ENCODE measurements at places on chromosomes 1 and 21.

DNA sequence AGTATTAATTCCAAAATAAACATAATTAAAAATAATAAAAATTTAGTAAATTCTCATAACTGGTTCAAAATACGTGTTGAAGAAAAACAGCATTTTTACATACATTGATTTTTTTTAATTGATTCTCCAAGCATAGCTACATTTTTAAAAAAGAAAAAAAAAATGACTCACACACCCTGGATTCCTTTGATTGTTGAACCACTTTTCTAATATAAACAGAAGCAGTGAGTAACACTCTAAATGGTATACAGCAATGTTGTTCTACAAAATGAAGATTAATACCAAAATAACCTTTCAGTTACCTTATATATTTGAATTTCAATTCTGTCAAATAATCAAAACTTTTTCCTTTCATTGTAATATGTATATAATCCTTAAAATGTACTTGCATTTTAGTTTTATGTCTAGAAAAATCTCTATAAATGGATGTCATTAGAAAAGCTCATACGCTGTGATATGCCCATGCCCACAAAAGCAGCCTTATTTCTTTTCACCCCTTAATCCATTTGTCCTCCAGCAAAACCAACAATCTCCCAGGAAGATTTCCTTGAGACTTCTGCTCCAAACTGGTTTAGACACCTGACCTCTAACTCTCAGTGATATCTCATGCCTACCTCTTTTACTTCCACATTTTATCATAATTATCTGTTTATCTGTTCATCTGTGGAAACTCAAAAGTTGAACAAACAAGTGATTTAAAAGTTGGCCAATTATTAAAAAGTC, 246.4 kb upstream of the NR5A2 start:
- DNase-seq, result no peak

GRCh38 chr1:21264898-21265297, 25.4 kb downstream of the ECE1 start:
- DNase-seq, result no peak

DNA sequence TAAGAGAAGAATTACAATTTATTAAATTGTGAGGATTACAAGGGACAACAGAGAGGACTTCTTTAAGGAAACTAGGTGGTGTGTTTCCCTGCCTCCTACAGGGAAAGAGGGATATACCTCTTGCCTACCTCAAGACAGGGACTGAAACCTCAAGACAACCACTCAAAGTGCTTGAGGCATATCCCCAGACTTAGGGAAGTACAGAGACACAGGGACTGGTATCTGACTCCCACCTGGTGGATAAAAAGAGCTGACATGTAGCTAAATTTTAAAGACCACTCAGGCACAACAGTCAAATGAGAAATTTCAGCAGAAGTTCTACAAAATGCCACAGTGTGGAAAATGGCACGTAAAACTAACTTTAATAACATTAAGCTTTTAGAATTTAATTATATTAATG, 21.3 kb downstream of the DENND2C start:
- DNase-seq, result no peak

DNA sequence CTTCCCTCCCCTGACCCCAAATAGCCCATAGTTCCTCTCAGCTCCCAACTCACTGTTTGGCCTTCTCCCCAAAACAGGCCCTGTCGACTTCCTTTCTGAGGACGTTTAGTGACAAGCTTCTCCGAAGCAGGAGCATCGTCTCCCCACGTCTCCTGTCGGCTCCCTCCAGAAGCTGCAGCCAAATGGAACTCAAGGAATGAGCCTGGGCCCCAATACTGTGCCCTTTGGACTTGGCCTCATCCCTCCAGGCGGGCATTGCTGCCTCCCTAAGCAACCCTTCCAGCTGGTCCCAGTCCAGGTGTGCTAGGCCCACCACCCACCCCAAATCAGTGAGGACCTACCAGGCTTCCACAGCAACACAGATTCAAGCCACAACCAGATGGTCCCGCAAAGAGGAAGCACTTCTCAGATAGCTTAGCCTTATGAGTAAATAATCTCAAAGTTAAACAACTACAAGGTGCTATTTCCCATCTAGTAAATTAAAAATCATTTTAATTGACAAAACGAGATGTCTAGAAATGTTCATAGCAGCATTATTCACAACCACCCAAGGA, 33.0 kb downstream of the ACOT7 start:
- no peak for DNase-seq

DNA sequence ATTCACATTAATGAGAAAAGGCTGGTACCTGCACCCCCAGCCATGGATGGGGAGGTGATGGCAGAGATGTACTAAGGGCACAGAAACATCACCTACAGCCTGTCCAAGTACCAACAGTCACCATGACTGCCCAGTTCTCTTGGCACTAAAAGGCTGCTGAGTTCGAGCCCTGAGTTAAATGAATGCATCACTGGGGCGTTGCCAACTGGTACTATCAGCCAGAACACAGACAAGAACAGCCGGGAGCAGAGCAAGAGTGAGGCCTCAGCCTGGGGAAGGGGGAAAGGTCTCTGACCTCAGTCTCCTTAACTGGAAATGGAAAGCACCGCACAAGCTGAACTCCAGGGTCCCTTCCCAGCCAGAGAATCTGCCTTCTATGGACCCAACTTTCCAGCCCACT, 60.5 kb downstream of the GLIS1 start:
- no peak for DNase-seq

- DNase-seq, result no peak
These were observed 8.4 kb downstream of the ANKRD45 start for GRCh38 chr1:173661271-173661670.

GRCh38 chr1:29673669-29674626, 437.6 kb downstream of the PTPRU start:
- DNase-seq, result no peak

GRCh38 chr21:32782698-32783097, 11.1 kb upstream of the PAXBP1 start:
- no peak for DNase-seq

- DNase-seq, result peak; percentile 43
These were observed 18.0 kb upstream of the PTAFR start for GRCh38 chr1:28194326-28195035.

DNA sequence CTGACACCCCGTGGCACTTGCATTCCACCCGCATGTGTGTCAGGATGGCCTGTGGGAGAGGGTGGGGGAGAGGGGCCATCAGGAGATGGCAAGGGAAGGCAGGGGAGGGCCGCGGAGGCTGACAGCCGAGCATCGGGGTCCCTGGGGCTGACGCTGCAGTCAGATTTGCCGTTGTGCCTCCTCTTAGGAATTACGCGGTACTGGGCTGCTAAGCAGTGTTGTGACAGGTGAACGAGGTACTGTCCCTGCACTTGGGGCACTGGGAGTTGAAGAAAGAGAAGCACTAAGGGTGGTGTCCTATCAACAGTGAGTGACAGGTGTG, 22.5 kb downstream of the WNT4 start:
- no peak for DNase-seq

DNA sequence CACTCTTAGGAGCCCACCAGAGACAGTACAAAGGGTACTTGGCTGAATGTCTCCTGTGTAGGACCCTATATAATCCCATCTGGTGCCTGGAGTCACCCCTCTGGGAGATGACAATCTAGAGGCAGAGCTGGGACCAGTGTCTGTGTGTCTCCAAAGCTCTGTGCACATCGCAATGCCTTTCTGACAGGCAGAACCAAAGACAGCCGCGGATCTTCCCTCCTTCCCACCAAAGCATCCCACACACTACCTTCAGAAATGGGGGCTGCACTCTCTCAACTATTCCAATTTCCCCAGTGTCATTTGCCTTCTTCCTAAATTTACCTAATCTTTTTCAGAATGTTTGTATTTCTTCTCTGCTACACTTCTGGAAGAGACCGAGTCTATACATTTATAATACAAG, 12.0 kb downstream of the PGBD5 start:
- no peak for DNase-seq

GRCh38 chr21:41367945-41368734, 6.3 kb downstream of the MX2 start:
- no peak for DNase-seq

- peak; percentile 56 for DNase-seq
These were observed 25.2 kb downstream of the COL6A1 start for GRCh38 chr21:46006547-46007491.

GRCh38 chr1:161260376-161261260, 2.1 kb downstream of the PCP4L1 start:
- DNase-seq, result no peak

DNA sequence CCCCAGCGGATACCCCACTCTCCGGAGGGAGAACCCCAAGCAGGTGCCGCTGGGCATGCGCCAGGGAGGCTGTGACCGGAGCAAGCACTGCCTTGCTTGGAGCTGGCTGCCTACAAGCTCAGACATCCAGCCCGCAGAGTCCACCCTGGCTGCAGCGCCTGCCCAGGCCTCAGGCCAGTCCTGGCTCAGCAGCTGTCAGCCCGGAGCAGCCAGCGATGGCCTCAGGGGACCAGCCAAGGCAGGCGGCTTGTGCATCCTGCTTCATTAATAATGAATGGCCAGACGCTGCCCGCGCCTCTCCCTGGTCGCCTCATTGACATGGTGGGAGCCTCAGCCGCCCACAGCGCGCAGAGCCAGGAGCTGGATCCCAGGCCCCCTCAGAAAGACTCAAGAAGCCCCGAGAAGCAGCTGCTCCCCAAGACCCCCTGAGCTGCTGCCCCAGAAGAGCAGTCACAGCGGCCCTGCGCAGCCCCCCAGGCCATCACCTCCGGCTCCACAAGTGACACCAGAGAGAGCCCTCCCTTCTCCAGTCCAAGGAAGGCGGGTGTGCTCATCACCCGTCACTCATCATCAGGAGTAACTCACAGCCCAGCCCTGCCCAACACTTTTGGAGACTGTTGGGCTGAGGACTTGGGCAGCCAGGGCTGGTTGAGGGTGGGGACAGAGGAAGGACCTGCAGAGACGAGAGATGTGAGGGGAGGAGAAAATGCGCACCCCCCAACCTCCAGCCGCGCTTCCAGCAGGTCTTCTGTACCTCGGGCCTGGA, 19.6 kb downstream of the KCNAB2 start:
- DNase-seq, result no peak

DNA sequence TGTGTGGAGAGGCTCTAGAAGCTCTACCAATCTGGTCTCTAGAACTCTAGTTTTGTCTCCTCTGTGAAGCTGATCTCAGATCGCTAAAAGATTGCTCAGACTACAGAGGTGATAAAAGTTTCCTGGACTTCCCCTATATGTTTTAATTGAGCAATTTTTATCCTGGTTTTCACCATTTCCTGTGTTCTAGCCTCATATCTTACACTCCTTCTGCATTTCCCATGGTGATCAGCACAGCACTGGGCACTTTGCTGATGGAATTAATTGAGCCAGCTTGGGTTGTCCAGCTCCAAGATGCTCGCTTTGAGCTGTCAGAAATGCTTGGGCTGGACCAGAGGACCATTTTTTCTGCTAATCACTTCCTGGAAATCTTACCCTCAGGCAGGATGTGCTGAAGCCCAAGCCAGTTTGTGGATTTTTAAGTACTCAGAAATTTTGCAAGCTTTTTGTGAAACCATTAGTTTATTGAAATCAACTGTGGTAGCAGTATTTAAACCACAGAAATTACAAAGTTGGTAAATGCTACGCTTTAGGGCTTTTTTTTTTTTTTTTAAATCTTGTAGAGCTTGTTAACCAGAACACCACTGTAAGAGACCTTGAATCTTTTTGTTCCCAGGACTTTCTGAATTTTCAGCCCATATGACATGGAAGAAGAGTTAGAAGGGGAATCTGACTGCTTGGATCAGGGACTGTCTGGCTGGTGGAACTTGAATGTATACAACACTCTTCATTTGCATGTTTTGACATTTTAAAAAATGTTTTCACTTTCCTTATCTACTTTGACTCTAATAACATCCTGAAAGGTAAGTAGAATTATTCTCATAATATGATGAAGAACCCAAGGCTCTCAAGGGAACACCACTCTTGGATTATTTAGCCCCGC, 28.4 kb downstream of the CD48 start:
- DNase-seq, result peak; percentile 69

DNA sequence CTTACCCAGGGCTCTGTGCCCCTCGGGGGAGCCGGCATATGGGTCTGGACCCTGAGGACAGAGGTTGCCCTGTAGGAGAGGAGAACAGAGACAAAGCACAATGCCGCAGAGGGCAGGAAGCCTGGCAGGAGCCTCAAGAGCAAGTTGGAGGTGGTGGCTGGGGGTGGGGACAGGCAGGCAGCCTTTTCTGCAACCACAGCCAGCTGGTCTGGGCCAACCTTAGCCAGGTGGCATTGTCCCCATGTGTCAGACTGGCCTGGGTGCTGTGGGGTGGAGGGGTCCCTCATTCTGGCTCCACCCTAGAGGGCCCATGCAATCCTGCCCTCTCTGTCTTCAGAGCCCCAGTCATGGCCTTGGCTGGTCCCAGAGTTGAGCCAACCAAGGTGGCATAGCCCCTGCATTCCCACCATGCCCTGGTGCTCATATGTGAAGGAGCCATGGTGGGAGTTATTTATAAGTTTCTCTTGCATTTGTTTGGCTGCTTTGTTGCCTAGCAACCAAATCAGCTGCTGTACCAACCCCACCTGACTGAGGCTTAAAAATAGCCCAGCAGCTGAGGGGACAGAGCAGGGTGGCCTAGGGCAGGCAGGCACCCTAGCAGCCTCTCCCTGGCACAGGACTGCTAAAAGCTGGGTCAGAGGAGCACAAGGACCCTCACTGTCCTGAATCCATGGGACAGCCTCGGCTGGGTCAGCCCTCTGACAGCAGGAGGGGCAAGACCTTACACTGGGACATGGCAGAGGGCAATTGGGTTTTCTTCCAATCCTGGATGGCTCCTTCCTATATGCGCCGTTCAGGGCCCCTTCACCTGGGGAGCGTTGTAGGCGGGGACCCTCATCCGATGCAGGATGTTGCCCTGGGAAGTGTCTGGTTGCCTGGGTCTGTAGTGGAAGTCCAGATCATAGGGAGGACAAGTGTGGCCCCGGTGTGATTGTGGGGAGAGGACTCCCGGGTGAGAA, 19.5 kb downstream of the MAP7D1 start:
- no peak for DNase-seq

DNA sequence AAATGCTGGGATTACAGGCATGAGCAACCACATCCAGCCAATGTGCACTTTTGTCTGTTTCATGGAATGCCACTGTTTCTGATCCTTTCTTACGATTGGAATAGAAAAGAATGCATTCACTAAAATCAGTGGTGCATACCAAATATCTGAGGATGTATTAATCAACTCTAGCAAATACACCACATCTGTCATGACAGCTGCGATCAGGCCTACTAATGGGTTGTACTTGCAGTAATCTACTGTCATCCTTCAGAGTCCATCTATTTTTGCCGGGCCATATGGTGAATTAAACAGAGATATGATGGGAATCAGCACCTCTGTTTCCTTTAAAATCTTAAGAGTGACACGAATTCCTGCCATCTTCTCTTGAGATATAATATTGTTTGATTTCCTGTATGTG, 8.5 kb upstream of the USP1 start:
- DNase-seq, result no peak

GRCh38 chr1:88001460-88001859, 672.8 kb downstream of the LMO4 start:
- DNase-seq, result no peak

- no peak for DNase-seq
These were observed 70.0 kb downstream of the FAAP20 start for GRCh38 chr1:2124446-2125198.

DNA sequence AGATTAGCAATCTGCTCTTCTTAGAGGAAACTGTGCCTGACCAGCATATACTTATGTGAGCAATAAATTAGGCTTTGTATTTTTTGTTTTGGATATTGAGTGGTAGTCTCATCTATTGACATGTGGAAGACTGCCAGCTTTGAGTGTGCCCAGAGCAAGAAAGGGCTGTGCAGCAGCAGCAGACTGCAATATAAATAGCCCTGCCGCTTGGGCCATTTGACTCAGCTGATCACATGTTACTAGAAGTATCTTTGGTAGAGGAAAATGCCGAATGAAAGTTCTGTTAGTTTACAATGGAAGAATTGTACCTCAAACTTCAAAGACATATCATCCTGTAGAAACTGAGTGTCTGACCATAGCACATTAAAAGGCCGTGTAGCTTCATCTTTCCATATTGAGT, 9.1 kb upstream of the PSMB2 start:
- no peak for DNase-seq
